ENCODE measurements at places on chromosomes 13 and 19.

GRCh38 chr19:50173127-50173526, 10.0 kb upstream of the IZUMO2 start:
- no peak for DNase-seq

DNA sequence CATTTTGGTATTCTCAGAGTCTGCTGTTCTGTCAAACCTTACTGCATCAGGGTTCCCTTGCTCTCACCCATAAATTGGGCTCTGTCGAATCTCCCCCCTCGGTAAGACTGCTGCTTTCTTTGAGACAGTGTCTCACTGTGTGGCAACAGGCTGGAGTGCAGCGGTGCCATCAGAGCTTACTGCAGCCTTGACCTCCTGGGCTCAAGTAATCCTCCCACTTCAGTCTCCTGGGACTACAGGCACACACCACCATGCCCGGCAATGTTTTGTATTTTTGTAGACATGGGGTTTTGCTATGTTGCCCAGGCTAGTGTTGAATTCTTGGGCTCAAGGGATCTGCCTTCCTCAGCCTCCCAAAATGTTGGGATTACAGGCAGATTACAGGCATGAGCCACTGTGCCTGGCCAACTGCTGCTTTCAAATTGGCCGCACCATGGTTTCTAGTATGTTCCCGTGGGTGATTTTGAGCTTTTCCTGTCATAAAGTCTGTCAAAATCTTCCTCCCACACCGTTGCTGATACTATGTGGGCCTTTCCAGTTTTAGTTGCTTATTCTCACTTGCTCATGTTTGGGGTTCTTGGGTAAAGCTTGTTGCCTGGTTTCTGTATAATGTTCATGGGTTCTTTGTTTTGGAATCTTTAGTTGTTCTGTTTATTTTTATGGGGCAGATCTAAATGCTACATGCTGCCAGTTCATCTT, 10.6 kb downstream of the RFC3 start:
- no peak for DNase-seq

- DNase-seq = no peak
Measured at GRCh38 chr13:31611214-31611613, 128.1 kb upstream of the RXFP2 start.

GRCh38 chr19:35657904-35658700, 8.2 kb upstream of the UPK1A start:
- DNase-seq = no peak

DNA sequence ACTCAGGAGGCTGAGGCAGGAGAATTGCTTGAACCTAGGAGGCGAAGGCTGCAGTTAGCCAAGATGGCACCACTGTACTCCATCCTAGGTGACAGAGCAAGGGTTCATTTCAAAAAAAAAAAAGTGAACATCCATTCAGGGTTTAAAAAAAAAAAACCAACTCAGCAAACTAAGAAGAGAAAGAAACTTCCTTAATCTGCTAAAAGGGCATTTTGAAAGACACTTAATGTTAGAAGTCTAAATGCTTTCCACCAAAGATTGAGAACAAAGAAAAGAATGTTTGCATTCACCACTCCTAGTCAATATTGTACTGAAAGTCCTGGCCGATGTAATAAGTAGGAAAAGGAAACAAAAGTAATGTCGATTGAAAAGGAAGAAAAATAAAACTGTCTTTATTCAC, 7.1 kb upstream of the PSMC4 start:
- no peak for DNase-seq

DNA sequence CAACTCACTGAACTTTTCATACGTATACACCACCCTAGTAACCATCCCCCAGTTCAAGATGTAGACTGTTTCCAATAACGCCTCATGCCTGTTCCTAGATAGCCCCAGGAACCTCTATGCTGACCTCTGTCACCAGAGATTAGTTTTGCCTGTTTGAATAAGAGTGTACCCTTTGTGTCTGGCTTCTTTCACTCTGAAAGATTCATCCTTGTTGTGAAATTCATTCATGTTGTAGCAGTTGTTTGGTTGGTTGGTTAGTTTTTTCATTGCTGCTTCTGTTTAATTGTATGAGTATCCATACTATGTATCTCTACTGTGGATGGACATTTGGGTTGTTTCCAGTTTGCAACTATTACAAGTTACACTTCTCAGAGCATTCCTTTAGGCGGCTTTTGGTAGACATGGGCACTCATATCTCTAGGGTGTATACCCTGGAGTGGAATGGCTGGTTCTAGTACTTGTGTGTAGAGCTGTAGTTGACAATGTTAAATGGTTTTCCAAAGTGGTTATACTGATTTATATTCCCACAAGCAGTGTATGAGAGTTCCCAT, 1.6 kb downstream of the RNASEH2B start:
- no peak for DNase-seq

GRCh38 chr13:42272804-42273175, 838 bp downstream of the AKAP11 start:
- no peak for DNase-seq

GRCh38 chr13:90205081-90205480, 1142.4 kb upstream of the MIR17HG start:
- DNase-seq = no peak

DNA sequence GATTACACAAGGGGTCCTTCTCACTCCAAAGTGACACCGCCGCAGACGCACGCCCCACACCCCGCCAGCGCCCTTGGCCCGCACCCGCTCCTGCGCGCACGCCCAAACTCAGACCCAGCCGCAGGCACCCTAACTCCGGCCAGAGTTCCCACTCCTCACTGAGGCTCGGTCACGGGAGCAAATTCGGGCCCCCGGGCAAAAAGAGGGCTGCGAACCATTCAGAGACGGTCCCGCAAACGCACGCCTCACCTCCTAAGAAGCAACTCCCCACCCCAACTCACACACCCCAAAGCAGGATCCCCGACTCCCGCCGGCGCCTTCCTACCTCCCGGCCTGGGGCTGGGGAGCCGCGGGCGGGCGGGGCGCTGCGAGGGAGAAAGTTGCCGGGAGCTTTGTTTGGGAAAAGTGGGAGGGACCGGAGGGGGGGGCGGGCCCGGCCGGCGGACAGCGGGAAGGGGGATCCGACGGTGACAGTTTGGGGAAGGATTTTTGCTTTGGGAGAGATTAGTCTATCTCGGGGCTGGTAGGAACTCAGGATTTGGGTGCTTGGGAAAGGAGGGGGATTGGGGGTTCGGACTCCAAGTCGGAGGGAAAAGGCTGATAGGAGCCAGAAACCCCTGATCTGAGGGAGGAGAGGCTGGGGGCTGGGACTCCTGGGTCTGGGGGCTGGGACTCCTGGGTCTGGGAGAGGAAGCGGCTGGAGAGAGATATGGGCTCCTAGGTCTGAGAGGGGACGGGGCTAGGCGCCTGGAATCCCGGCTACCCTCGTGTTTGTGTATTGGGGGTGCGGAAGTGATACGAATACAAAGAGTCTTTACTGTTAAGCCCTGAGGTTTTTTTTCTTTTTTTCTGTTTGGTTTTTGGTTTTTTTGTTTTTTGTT, at the start of gene TEAD2:
TEAD2 (minus strand) TSS at position 369 of the 881 bp plus-strand sequence. CDS start 2,341 bp downstream, outside the sequence.
- DNase-seq = peak; percentile 8

DNA sequence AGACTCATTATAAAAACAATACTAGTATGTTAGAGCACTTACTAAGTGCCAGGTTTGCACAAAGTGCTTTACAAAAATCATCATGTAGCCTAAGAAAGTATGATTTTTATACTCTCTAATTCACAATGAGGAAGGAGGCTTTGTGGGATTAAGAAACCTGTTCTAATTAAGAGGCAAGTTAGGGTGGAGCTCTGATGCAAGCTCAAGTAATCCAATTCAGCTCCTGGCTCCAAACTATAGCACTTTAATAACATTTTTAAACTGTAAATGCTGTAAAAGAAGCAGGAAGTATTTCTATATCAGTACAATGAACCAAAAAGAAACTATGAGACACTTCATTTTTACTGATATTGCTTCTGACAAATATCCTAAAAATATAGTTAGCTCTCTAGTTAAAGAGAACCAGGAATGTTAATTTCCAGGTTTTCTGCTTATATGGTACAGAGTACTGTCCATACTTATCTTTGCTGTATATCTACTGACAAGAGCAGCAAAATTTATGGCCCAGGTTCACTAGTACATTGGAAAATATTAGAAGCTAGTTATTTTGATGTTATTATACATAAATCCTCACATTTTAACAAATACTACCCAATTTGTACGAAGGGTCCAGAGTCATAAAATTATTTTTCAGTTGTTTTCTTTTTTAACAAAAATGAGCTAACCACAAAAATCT, 482.0 kb downstream of the DIAPH3 start:
- no peak for DNase-seq

- no peak for DNase-seq
Measured at GRCh38 chr19:11418549-11419506, at the start of gene RGL3. Gene RGL3 (minus strand): TSS chr19:11419314. CDS start chr19:11419278, 36 bp downstream.

- no peak for DNase-seq
Measured at GRCh38 chr19:3413796-3414327, 47.5 kb downstream of the NFIC start.

- DNase-seq = no peak
Measured at GRCh38 chr13:113192902-113193301, 15.6 kb downstream of the PCID2 start.

DNA sequence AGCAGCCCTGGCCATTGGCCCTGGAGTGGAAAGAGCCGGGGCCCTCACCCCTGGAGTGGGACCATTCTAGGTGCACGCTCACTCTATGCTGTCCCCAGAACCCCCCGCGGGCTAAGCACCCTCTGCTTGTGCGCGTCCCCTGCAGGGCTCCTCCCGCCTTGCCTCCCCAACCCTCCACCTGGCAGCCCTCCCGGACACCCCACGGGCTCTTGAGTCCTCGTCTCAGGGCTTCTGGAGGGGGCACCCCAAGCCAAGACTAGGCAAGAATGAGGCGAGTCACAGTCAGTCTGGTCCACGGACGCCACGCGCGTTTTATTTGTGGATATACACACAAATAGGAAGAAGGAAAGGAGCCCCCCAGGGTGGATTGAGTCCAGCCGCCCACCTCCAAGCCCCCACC, 7.0 kb upstream of the TMEM161A start:
- no peak for DNase-seq

DNA sequence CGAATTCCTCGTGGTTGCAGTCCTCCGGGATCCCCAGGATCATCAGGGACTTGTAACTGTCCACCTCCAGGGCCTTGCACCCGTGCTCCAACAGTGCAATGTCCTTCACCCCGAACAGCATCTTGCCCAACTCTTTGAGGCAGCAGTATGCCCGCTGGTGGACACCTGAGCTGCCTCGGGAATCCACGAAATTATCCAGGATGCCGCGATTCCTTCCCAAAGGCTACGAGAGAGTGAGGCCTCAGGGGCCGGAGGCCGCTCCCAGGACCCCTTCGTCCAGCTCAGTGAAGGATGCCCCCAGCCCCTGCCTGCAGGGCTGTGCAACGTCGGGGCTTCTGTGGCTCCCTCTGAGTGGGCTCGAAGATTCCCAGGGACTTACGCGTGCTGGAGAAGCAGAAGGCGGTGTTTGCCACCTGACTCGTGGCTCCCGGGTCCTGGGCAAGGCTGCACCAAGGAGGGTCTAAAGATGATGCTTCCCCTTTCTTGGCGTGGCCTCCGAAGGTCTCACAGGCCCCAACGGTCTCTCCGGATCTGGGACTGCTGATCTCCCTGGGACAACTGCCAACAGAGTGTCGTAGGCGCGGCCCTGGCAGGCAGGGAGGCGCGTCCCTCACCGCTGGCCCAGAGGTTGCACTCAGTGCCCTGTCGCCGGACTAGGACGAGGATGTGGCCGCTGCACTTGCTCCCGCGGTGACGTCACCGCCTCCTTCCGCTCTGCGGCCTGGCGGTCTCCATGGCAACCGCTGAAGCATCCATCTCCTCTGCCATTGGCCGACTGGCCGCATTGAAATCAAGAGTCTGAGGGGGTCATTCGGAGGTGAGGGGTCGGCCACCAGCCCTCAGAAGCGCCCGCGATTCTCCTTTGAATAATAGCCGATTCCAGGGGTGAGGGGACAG, at the start of gene PNMA8C:
PNMA8C (minus strand) TSS at position 698 of the 897 bp plus-strand sequence; CDS start at position 121, 577 bp downstream.
- DNase-seq = no peak

- DNase-seq = no peak
Measured at GRCh38 chr13:77389625-77390000, 62.7 kb upstream of the MYCBP2 start.

Data from NCI-H446 treated with DMSO at 0.1 percent for 48 hours (cell line).